ENCODE measurements at places on chromosomes 11 and 22.
A peak's percentile ranks its signal among the peaks of the same experiment; 100 is the strongest.

- DNase-seq, result peak; percentile 17
These were observed 10.4 kb downstream of the OR52K2 start for GRCh38 chr11:4459500-4459899.

DNA sequence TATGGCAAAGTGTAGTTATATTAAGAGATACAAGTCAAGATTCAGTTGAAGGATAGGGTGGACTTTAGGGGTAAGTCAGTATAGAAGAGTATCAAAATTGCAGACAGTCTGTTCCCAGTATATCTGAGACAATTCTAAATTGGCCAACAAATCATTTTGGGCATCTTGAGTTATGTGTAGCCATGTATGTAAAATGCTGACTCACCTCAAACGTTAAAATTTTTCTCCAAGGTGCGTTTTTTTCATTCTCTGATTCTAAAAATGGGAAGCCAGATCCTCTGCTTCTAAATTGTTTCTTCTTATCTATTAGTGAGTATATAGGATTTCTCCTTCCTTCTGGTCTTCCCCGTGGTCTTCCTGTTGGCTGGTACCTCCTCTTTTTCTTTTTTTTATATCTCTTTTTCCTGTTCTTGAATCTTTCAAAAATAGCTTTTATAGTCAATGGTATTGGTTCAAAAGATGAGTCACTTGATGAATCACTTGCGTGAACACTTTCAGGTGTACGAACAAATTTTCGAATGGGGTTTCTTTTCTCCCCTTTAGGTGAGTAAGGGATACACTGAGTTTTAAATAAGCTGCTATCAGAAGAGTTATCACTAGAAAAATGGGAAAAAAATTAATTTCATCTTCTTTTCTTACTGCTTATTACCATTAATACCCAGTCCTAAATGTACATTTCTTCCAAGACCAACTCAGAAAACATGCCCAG, 3.2 kb downstream of the TAF1D start:
- peak; percentile 81 for DNase-seq

DNA sequence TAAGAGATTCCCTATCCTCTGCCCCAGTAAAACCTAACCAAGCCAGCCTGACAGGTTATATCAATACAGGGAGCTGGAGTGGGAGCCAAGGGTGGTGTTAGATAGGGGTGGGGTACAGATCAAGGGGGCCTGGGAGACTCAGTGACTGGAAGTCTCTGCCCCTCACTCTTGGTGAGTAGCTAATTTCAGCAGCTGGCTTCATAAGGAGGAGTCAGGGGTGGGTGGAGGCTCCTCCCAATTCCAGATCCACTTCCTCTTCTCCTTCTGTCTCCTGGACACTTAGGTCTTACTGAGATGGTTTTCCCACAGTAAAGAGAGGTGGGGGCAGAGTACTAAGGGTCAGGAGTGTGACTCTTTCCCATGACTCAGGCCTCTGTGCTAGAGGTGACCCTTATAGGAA, 1.1 kb upstream of the VSIG2 start:
- no peak for DNase-seq

DNA sequence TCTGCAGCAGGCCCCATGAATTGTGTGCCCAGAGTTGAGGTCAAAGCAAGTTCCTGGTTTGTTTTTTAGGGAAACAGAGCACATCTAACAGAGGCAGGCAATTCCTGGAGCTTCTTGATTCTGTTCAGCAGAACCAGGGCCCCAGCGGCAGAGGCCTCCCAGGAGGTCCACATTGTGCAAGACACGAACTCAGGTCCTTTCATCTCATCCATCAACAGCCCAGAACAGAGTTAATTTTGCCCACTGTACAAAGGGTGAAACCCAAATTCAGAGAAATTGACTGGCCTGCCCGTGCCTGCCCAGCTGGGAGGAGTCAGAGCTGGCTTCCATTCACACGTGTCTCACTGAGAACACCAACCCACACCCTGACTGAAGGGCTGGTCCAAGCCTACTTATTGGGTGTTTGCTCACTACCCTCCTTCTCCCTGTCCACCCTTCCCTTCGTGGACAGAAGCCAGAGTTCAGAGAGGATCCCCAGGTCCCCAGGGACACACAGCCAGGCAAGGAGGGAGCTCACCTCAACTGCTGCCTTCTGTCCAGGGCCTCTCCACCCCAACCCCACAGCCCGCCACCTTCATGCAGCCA, 607.1 kb downstream of the TBC1D22A start:
- DNase-seq, result no peak

- DNase-seq, result no peak
These were observed 83.5 kb downstream of the C22orf31 start for GRCh38 chr22:28978158-28978557.

DNA sequence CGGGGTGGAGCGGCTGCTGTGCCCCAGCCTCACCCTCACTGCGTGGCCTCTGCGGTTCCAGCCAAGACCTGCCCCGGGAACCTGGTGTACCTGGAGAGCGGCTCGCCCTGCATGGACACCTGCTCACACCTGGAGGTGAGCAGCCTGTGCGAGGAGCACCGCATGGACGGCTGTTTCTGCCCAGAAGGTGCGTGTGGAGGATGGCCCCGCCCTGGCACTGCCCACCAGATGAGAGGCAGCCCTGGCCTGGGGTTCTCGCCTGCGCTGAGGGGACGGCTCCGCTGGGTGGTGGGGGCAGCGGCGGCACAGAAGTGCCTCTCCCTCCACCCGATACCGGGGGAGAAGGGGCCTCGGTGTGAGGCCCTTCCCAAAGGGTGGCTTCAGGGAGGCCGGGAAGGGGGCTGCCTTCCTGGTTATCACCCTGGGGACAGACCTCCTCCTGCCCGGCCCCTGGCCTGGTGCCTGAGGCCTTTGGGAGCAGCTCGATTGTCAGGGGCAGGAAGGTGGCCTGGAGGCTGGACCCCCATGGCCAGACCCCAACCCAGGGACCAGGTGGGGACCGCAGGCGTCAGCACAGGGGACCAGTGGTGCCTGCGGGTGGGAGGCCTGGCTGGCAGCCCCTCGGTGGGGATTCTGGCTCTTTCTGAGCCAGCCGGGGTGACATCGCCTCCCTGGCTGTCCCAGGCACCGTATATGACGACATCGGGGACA, 7.1 kb downstream of the MUC2 start:
- no peak for DNase-seq

- DNase-seq, result no peak
These were observed 61.4 kb downstream of the DDX10 start for GRCh38 chr11:108726077-108726800.

Data from foreskin keratinocyte (primary cell).